Activated CD4-positive, alpha-beta memory T cell treated with anti-CD3 and anti-CD28 coated beads, Interleukin-2, amount 10 ng/mL, durations not matched to agents 7 days and 5 days (primary cell): ENCODE measurements at places on chromosomes 6 and 20.

GRCh38 chr6:24833711-24834386 lies 35.1 kb upstream of the ARMH2 start:
- peak overlapping the region; percentile 63 for H3K27ac ChIP-seq
- peaks cover 86% of the 10 kb centered on the region for H3K36me3 ChIP-seq
- peak overlapping the region; percentile 7 for H3K4me3 ChIP-seq
- no peak for DNase-seq

DNA sequence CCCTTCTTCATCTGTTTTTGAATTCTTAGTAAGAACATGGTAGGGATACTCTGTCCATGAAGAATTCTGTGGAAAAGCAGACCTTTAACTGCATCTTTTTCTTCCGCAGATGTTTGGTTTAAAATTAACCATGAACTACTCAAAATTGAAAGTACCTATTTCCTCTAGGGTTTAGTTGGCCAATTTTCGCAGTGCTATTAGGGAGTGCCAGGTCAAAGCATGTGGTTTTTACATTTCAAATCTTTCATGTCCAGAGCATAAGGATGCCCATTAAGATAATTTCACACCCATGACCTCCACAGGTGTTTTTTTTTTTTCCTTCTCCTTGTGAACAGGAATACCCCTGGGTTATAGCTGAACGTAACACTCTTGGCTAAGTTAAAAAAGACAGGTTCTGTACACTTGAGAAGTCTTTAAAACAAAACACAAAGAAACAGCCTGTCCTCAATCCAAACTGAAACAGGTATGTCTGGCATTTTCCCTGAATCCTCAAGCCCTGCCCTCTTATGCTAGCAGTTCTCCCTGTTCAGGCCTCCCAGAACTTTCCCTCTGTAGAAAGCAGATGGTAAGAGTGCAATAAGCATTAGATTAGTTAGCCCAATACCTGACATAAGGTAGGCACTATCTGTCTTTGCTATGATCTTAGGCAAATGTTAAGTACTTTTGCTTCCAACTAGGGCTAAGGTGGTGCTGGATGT lies 67.1 kb downstream of the ELOVL5 start:
- H3K4me3 ChIP-seq: no peak overlapping the region
- no peak for DNase-seq
- H3K27me3 ChIP-seq: no peaks in the 10 kb centered on the region
- H3K36me3 ChIP-seq: peaks cover 69% of the 10 kb centered on the region

GRCh38 chr20:4813863-4814695 lies 92.4 kb downstream of the PRND start:
- peak overlapping the region; percentile 96 for H3K4me3 ChIP-seq
- peak; percentile 76 for DNase-seq
- peaks cover 78% of the 10 kb centered on the region for H3K4me1 ChIP-seq
- H3K27ac ChIP-seq: peak overlapping the region; percentile 98
- H3K36me3 ChIP-seq: peaks cover 82% of the 10 kb centered on the region

DNA sequence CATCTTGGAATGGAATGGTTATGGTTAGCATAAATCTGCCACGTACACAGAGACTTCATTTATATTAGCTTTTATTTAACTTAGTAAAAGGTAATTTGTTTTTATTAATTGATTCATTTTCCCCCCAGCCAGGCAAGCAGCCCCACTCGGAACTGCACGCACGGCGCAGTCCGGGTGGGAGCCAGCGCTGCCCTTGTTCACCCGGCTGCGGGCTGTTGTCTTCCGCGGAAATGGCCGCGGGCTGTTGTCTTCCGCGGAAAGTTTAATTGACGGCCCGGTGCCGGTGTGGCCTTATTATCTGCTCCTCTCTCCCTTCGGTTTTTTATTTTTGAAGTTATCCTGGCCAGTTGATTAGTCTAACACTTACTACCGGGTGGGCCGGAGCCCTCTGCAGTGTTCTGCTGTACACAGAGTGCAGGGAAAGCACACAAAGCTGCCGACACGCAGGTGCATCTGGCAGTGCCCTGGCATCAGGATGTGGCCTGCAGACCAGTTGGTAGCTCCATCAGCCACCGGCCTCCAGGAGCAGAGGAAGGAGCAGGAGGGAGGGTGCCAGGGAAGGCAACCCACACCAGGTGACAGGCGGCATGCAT lies 270.5 kb downstream of the CDH4 start:
- no peaks in the 10 kb centered on the region for H3K27me3 ChIP-seq
- H3K36me3 ChIP-seq: no peaks in the 10 kb centered on the region
- no peak for DNase-seq
- H3K27ac ChIP-seq: no peak overlapping the region
- H3K4me3 ChIP-seq: no peak overlapping the region

DNA sequence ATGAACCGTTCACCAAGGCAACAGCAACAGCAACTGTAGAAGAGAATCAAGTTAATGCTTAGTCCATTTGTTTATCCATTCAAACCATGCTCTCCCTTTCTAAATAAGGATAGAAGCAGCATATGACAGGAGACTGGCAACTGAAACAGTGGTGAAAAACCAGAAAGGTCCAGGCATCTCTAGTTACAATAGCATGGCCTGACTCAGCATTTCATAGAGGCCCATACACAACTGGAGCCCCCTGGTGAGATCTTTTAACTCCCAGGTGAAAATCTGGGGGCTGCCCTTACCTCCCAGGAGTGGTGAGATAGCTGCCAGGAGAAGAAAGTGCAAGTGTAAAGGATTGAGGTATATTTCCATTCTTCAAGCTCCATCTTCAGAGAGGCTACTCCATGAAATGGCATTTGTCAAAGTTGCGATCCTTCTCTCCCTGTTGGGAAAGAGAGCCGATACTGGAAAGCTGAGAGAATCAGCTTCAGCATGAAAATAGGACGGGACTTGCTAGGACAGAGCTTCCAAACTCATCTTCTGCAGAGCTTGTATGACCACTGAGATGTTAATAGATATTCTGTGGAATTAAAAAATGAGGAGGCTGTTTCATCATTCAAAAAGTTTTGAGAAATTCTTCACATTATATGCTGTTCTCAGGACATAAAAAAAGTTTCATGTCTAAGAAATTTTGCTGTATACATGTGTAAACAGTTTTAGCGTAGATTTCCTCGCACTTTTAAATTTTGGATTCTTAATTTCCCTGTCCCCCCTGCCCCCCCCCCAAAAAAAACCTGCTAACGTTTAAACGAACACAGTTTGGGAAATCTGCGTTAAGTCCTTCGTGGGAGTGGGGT lies 10.9 kb upstream of the SLC2A12 start:
- H3K36me3 ChIP-seq: no peaks in the 10 kb centered on the region
- DNase-seq: no peak
- H3K4me1 ChIP-seq: no peaks in the 10 kb centered on the region
- H3K27me3 ChIP-seq: no peaks in the 10 kb centered on the region
- no peak overlapping the region for H3K27ac ChIP-seq

GRCh38 chr6:20629509-20629908 lies 95.3 kb downstream of the CDKAL1 start:
- peaks cover 21% of the 10 kb centered on the region for H3K4me1 ChIP-seq
- H3K36me3 ChIP-seq: peaks cover 14% of the 10 kb centered on the region
- H3K27ac ChIP-seq: no peak overlapping the region
- H3K4me3 ChIP-seq: no peak overlapping the region
- no peaks in the 10 kb centered on the region for H3K27me3 ChIP-seq

DNA sequence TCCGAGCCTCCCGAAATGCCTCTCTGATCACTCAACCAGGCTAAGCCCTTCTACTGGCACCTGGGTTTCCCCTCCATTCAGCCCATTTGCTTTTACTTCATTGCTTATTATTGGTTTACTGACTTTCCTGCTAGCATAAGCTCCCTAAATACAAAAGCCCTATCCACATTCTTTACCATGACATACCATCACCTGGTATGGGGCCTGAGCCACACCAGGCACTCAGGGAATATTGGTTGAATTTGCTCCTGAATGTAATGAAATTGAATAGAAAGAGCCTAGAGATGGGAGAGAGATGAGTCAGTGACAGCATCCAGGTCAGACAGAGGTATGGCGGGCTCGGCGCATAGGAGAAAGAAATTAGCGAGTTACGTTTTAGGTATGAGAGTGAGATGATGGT lies 120.0 kb downstream of the CD164 start:
- no peak for DNase-seq
- no peak overlapping the region for H3K4me3 ChIP-seq
- H3K27ac ChIP-seq: no peak overlapping the region
- no peaks in the 10 kb centered on the region for H3K36me3 ChIP-seq
- H3K4me1 ChIP-seq: no peaks in the 10 kb centered on the region

DNA sequence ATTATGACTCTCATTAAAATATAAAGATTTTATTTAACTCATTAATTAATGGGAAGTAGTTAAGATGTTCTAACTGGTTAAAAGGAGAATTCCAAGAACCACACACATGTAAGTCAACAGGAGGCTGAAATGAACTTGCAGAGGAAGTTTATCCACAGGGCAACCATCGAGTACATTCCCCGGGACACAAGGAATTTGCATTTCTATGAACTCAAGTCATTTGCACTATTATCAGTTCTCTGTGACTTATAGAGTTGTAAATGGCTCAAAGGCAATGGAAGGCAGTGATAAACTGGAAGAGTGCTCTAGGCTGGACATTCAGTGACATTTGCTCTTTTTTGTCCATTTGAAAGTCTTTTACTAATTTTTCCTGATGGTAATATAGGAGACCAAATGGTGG lies 97.4 kb downstream of the SNX5 start:
- DNase-seq: no peak
- no peak overlapping the region for H3K27ac ChIP-seq
- H3K27me3 ChIP-seq: peaks cover 22% of the 10 kb centered on the region
- H3K36me3 ChIP-seq: no peaks in the 10 kb centered on the region
- H3K4me3 ChIP-seq: no peak overlapping the region

- no peaks in the 10 kb centered on the region for H3K36me3 ChIP-seq
- no peak overlapping the region for H3K4me3 ChIP-seq
- H3K27me3 ChIP-seq: peaks cover 10% of the 10 kb centered on the region
- no peak for DNase-seq
- H3K4me1 ChIP-seq: peaks cover 37% of the 10 kb centered on the region
These were observed 88.2 kb upstream of the ATXN1 start for GRCh38 chr6:16849280-16849987.

DNA sequence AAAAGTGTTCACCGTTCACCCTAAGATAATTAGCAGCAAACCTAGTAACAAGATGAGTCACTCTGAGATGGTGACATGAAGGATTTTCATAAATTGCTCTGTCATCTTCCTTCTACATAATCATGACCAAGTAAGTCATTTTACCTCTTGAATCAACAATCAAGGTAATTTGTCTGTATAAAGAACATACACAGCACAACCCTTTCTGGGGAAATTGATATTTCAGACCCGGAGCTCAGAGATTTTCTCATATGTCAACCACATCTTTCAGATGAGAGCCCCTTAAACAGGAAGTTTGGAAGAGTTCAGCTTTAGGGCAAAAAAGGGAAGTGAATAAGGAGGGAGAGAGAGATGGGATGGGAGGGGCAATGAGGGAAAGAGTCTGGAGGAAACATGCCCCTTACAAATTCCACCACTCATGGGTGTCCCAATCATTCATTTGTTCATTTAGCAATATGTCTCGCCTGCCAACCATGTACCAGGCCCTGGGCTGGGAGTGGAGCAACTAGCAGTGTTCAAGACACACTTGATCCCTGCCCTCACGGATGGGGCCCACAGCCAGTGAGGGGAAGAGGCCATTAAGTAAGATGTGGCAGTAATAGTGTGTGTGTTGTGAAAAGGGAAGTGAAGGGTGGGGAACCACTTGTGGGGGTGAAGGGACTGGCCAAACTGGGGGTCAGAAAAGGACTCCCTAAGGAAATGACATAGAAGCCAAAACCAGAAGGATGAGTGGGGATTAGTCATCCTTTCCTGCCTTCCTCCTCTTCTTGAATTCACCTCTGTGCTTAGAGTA lies 190.9 kb downstream of the MAFB start:
- no peak for DNase-seq
- peaks cover 3% of the 10 kb centered on the region for H3K27me3 ChIP-seq
- no peaks in the 10 kb centered on the region for H3K36me3 ChIP-seq
- H3K4me3 ChIP-seq: no peak overlapping the region

DNA sequence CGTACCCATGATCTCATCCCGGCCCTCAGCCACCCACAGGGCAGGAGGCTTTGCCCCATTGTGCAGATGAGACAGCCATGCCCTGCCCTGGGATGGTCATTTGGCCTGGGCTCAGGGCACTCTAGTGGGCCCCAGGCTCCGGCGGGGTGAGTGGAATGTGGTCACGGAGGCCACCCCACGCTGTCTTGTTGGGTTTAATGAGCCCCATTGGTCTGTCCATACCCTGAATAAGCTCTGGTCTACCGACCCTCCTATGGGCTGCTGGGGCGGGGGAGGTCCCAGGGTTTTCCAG lies 50.6 kb downstream of the FGD2 start:
- H3K27me3 ChIP-seq: no peaks in the 10 kb centered on the region
- no peak overlapping the region for H3K27ac ChIP-seq
- DNase-seq: no peak
- H3K4me3 ChIP-seq: no peak overlapping the region
- peaks cover 33% of the 10 kb centered on the region for H3K4me1 ChIP-seq
- peaks cover 8% of the 10 kb centered on the region for H3K36me3 ChIP-seq

- H3K4me1 ChIP-seq: peaks cover 42% of the 10 kb centered on the region
- no peak overlapping the region for H3K4me3 ChIP-seq
- peaks cover 58% of the 10 kb centered on the region for H3K36me3 ChIP-seq
- H3K27ac ChIP-seq: no peak overlapping the region
- DNase-seq: no peak
These were observed 24.2 kb downstream of the NAPB start for GRCh38 chr20:23396950-23397627.

- peaks cover 27% of the 10 kb centered on the region for H3K27me3 ChIP-seq
- peaks cover 34% of the 10 kb centered on the region for H3K4me1 ChIP-seq
- no peaks in the 10 kb centered on the region for H3K36me3 ChIP-seq
- DNase-seq: no peak
- H3K4me3 ChIP-seq: peak overlapping the region; percentile 38
These were observed 10.3 kb upstream of the RAD21L1 start for GRCh38 chr20:1215386-1216170.

DNA sequence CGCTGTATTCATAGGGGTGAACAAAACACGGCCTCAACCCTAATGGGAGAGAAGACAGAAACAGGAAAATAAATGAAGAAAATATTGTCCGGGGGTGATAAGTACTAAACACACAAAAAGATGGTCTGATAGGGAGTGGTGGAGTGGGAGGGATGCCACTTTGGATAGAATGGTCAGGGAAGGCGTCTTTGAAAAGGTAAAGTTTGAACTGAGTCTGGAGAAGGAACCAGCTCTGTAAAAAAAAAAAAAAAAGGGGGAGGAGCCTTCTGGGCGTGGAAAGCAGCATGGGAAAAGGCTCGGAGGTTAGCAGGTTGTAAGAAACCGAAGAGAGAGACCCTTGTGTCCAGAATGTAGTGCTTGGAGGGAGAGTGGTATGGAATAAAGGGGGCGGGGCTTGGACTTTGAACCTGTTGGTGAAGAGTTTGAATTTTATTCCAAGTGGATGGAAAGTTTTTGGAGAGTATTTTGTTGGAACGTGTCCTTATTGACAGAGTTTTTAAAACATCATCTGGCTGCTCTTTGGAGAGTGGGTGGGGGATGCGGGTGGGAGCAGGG lies 1.8 kb downstream of the CHMP4B start:
- peaks cover 49% of the 10 kb centered on the region for H3K36me3 ChIP-seq
- H3K27ac ChIP-seq: peak overlapping the region; percentile 78
- peaks cover 37% of the 10 kb centered on the region for H3K4me1 ChIP-seq
- peak overlapping the region; percentile 96 for H3K4me3 ChIP-seq

DNA sequence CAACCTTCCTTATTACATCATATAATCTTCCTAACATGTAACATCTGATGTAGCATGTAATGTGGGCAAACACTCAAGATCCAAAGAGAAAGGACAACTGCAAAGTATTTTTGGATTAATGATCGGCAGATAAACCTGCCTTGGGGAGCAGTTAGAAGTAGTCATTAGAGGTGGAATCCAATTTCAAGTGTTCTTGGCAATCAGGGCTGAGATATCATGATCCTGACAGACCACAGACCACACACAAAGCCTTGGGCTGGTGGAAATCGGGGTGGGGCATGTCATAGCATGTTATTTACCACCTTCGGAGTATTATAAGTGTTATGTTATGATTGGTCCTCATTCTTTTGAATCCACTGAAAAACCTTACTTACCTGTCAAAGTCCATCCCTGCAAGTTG lies 16.3 kb downstream of the NCOA5 start:
- no peak for DNase-seq
- peaks cover 4% of the 10 kb centered on the region for H3K4me1 ChIP-seq
- H3K27me3 ChIP-seq: no peaks in the 10 kb centered on the region
- no peak overlapping the region for H3K4me3 ChIP-seq
- no peak overlapping the region for H3K27ac ChIP-seq
